ENCODE measurements at places on chromosomes 7 and 10.
A peak's percentile ranks its signal among the peaks of the same experiment; 100 is the strongest.

DNA sequence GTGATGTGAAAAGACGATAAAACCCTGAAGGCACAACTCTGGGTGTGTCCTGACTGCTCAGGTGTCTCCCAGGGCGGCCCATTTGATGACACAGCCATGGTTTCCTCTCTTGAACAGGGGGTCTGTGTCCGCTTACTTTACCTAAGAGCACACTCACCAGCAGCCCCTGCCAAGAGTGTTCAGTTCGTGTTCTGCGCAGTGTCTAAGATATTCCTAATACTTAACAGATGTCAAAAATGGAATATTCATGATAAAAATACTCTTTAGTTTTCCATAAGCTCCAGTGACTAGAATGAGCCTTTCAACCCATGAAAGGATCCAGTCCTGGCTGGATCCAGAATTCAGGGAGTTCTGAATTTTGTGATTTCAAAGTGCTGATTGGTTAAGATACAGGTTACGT, 492.4 kb downstream of the TNS3 start:
- no peak for DNase-seq

GRCh38 chr10:88207121-88207546, 343.7 kb downstream of the PTEN start:
- no peak for DNase-seq

DNA sequence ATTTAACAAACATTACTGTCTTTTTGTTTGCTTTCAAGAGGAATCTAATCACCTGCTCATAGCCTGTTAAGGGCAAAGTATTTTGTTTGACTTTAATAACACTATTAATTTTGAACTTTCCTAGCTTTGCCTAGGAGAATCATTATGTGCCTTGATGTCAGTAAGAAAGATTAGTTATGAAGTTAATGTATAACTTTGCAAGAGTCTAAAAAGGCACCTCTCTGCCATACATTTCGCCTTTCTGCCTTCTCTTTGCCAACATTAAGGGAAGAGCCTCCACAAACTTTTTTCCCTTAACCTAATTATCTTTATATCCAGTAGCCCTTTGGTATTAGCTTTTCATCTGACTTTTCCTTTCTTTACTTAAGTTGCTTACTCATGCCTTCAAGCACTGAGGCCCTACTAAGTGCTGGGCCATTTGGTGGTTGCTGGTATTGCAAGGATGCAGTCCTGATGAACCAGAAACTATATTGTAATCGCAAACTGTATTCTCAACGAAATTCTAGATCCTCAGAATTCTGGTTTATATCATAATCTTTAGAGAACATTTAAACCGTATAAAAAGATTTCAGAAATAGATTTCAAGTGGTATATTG, 108.5 kb downstream of the SND1 start:
- no peak for DNase-seq

- DNase-seq, result no peak
Observed at GRCh38 chr7:11373546-11374142, 400.0 kb downstream of the PHF14 start.

- no peak for DNase-seq
Observed at GRCh38 chr7:111842491-111842890, 280.2 kb upstream of the IMMP2L start.

- DNase-seq, result no peak
Observed at GRCh38 chr7:17054206-17054605, 172.4 kb upstream of the AGR3 start.

DNA sequence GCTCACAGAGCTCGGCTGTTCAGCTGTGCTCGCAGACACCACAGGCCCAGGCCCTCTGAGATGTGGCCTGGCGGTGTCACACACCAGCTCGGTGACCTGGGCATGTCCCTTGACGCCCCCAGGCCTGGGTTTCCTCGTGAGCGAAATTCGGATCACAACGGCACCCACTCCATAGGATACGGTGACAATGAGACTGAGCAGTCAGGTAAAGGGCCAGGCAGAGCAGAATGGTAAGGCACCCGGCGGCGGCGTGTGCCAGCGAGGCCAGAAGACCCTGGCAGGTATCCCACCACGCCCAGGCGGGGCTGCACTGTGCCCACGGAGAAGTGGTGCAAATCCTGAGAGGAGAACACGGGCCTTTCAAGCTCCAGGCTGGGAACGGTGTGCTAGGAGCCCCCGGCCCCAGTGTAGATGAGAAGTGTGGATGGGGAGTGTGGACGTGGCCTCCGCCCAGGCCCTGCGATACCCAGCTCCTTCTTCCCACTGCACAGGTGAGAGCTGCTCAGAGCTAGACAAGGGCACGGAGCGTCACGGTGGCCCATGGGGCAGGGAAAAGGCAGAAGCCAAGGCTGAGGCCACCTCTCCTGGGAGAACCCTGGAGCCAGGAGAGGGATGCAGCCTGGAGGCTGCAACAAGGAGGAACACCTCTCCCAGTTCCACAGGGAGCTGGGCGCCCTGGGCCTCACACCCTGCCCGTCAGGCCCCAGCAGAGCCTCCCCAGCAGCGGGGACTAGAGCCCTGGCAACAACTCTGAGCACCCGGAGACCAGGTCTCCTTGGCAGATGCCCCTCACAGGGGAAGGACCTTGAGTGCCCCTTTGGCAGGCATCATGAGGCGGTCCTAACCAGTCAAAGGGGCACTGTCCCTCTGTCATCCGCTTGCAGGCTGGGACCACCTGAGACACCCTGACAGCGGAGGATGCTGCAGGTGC, 219.1 kb downstream of the MAD1L1 start:
- no peak for DNase-seq

GRCh38 chr7:92766461-92767003, 69.8 kb downstream of the CDK6 start:
- no peak for DNase-seq

- no peak for DNase-seq
Observed at GRCh38 chr7:17085186-17085585, 203.4 kb upstream of the AGR3 start.

GRCh38 chr10:118871244-118871865, 116.6 kb upstream of the CACUL1 start:
- no peak for DNase-seq

DNA sequence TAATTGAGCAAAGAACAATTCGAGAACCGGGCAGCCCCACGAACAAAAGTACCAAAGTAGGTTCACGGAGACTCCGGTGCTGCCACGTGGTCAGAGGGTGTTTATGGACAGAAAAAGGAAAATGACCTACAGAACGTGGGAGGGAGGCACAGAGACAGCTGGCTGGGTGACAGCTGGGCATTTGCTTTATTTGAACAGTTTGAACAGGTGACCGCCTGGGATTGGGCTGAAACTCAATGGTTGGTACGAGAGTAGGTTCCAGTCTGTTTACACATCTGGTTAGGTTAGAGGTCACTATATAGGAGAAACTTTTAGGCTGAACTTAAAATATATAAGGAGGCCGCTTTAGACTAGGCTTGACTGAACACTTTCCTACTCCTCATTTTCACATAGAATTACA, 50.6 kb upstream of the CELF2 start:
- no peak for DNase-seq

GRCh38 chr7:133053321-133053891, 28.5 kb downstream of the CHCHD3 start:
- peak; percentile 73 for DNase-seq

GRCh38 chr10:93290661-93291354, 191.3 kb downstream of the MYOF start:
- DNase-seq, result no peak

DNA sequence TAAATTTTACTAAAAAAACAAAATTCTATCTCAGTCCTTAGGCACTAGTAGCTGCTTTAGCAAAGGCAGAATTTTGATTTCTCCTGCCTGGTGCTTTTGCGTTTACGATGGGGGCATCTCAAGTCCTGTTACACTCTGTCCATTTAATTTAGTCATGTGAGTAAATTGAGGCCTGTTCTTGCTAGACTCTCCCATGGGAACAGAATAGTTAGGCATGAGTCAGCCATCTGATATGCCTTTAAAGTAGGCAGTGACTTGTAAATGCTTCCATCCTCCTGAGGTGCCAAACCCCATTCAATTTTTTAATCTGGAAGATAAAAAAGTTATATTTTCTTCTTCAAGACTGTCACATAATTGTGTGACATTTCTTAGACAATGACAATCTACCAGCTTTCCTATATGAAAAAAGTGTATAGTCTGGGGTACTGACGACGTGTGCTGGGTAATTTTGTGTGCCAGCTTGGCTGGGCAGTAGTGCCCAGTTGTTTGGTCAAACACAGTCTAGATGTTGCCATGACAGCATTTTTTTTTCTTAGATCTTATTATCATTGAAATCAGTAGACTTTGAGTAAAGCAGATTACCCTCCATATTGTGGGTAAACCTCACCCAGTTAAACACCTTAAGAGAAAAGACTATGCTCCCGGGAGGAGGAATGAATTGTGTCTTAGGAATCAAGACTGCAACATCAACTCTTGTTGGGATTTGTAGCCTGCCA, 603.4 kb downstream of the SORCS1 start:
- no peak for DNase-seq

DNA sequence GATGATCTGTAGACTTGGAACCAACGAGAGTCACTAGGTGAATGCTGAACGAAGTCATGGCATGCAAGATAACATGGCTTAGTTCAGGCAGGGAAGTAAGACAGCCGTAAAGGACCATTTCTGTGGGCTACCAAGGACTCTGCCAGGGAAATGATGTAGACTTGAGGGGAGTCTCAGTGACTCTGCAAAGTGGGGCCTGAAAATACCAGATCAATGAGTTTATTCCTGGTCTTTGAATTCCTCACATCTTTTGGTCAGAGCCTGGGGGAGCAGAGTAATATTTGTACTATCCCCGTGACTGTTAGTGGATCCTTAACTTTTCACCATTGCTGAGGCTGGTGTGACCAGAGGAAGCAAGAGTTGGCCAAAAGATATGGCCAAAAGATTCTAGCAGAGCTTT, 60.7 kb upstream of the INHBA start:
- DNase-seq, result no peak

- DNase-seq, result no peak
Observed at GRCh38 chr7:115232041-115232440, 310.1 kb downstream of the MDFIC start.

GRCh38 chr10:21516242-21517131, 9.0 kb downstream of the SKIDA1 start:
- peak; percentile 11 for DNase-seq

DNA sequence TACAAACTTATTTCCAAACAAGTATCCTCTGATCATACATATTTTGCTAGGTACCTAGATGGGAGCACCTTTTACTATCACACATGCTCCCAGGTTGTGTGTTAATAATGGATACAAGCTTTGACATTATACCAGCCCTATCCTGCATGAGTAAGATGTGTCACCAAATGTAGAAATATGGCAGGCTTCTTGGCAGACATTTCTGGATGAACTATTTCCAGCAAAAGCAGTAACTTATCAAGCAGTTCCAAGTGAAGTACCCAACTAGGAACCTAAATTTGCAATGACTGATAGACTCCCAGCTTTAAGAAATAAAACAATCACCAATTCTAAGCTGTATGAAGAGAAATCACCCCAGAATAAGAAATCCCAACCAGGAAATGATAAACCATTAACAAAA, 103.7 kb upstream of the TMEM72 start:
- DNase-seq, result no peak

GRCh38 chr10:49074836-49075682, 40.3 kb downstream of the VSTM4 start:
- DNase-seq, result no peak

GRCh38 chr7:23672033-23672432, 8.0 kb upstream of the FAM221A start:
- no peak for DNase-seq

GRCh38 chr7:128247108-128247507, 6.0 kb downstream of the LEP start:
- no peak for DNase-seq

GRCh38 chr10:29734640-29734961, 99.8 kb upstream of the SVIL start:
- no peak for DNase-seq

GRCh38 chr10:13984647-13985155, 346.0 kb downstream of the FRMD4A start:
- DNase-seq, result no peak

DNA sequence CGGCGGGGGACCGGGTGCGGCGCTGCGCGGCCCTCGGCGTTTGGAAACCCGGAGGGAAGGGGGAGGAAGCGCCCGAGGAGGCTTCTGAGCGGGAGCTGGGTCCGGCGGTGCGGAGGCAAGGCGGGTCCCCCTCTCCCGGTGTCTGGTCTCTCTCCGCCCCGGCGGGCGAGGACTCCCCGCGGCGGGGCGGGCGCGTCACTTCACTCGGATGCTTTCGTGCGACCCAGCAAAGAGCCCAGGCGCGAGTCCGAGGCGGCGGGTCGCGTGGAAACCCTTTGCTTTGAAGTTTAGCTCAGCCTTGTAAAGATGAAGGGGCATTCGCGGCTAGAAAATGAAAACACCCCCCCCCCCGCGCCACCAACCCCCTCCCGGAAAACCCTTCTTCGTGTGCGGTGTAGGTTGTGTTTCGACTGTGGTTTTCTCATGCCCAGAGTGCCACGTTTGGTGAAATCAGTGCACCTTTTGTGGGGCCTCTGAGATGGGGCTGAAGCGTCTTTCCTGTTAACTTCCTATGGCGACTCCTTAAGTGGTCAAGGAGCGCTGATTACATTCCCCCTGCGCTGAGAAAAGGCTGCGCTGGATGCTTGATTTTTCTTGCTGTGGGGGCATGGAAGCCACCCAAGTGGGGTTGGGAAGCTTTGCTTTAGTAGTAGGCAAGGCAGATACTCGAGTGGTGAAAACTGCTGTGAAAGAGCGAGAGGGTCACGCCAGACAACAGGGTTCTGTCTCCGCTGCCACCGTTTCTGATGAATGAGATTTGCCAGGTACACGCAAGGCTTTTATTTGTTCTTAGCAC, 876 bp downstream of the GNAI1 start:
- no peak for DNase-seq

- DNase-seq, result no peak
Observed at GRCh38 chr7:100860702-100861615, 6.2 kb upstream of the TRIP6 start.

GRCh38 chr7:128707752-128708151, 31.4 kb upstream of the CALU start:
- no peak for DNase-seq

DNA sequence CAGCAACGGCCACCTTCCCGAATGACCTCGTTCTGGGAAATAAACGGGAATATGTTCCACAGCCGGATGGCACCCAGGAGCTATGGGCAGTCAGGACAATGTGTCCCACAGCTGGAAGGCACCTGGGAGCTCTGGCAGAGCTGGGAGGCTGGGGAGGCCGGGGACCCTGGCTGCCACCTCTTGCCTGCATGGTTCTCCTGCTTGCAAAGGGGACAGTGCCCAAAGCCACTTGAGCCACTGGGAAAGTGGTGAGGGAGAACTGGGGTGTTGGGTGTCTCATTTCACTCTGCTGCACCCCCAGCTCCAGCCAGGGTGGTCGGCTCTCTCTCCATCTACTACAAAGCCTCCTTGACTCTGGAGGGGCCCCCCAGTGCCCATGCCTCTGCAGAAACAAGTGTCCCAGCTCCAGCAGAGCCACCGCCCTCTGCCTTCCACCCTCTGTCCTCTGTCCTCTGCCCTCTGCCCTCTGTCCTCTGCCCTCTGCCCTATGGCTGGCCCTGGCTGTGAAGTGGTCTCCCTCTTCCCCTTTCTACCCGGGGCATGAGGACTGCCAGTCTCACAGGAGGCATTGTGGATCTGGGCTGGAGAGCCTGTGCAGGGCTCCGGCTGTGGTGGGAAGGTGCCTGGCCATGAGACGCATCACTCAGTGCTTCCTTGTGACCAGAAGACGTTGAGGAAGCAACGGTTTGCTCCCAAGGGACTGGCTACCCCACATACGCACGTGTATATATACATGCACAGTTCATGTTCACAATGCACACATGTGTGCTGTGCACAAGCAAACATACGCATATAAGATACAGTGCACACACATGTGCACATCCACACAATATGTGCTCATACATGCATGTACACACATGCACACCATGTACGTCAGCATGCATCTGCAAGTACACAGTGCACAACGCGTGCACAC, 21.5 kb upstream of the INPP5A start:
- no peak for DNase-seq

Data from HS-27A (cell line).